ENCODE measurements at places on chromosomes 1 and 21.

- no peak for DNase-seq
Observed at GRCh38 chr1:214859647-214860046, 222.9 kb upstream of the KCNK2 start.

GRCh38 chr1:201861448-201861847 lies 27.2 kb upstream of the SHISA4 start:
- no peak for DNase-seq

DNA sequence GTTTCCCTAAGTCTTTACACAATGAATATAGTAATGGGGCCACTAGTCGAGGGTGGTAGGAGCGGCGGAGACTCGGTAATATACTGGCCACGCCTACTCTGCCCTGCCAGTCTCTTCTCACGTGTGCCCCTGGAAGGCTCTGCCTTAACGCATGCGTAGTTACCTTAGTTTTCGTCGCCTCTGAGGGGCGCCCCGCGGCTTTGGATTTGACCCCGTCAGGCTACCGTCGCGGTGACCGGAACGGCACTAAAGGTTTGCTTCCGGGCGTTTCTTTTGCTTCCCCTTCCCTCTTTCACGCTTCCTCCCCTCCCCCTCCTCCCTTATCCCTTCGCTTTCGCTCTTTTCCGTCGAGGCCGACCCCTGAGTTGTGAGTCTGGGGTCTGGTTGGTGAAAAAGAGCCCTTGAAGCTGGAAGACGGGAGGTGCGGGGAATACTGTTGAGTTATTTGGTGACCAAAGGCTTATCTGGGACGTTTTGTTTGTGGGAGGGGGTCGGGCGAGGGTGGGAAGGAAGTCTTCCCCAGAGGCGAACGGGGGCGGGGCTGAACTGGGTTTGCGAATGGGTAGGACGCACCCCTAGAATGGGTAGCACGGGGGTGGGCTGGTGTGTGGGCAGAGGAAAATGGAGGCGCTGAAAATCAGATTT lies at the start of gene SETDB1:
Gene SETDB1 (plus strand): TSS at position 267 of the 645 bp plus-strand sequence. CDS start 1,352 bp downstream, outside the sequence.
- DNase-seq = peak; percentile 99

GRCh38 chr1:46442317-46443161 lies 47.1 kb upstream of the DMBX1 start:
- no peak for DNase-seq

- DNase-seq = peak; percentile 9
Observed at GRCh38 chr1:20574686-20575540, 14.0 kb upstream of the CDA start.

DNA sequence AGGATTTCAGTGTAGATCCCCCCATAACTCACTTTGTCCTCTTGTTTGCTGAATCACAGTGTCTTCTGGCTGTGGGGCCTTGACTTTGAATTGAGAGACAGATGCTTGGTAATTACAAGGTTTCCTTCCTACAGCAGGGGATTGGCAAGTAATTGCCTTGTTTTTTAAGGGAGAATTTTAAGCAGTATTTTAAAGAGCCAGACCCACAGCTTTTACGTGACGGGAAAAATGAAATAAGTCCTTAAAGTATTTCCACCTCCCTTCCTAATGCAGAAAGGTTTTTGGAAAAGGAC lies 41.0 kb downstream of the PGBD5 start:
- no peak for DNase-seq

DNA sequence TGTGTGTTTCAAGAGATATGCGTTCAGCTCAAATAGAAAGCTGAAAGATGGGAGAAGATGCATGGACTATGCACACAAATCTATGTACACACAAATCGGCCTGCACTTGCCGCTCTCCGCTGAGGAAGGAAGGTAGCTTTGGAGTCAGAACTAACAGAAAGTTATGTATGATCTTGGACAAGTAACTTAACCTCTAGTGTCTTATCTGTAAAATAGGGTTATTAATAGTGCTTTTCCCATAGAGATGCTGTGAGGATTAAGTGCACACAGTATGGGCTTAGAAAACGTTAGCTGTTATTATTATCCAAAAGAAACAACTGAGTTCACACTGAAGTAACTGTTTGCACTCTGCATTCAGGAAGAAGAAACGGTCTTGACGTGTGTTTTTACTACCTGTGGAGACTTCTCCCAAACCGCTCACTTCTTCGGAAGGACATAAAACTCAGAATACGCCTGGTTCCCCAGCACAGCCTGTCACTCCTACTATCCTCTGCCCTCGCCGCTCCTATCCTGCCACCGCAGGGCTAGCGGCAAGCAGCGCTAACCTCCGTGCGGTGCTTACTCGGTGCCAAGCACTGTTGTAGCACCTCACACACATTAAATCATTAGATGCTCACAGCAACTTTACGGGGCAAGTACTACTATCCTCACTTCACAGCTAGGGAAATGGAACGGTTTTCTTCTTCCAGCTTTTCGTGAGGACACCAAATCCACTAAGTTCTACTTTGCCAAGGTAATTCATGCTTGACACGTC lies 1.3 kb downstream of the TGFBR3 start:
- no peak for DNase-seq

GRCh38 chr1:231951374-231951773 lies 324.8 kb downstream of the DISC1 start:
- no peak for DNase-seq

DNA sequence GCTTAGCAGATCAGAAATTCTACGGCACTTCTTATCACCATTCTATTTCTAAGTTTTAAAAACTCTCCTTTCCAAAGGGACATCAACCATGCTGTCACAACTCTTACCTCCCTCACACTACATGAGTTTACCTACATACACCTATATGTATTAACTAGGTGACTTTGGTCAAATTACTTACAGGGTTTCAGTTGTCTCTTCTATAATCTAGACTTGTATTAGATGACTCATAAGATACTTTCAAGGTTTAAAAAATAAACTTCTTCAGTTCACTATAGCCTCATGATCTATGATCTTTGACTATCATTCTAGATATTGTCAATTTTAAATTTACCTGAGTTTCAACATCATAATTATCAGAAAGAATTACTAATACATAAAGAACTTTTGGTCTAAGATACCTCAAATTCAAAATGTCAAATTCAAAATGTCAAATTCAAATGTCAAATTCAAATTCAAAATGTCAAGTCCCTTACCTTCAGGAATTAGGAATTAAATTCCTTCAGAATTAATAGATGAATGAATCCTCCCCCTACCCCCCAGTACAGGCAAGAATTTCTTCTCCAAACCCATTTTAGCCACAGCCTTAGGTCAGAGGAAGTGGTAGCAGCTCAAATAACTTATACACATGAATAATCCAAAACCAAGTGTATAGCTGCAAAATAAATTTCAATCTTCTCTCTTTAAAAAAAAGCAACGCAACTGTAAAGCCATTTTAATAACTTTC lies 31.1 kb downstream of the OTUD7B start:
- no peak for DNase-seq

DNA sequence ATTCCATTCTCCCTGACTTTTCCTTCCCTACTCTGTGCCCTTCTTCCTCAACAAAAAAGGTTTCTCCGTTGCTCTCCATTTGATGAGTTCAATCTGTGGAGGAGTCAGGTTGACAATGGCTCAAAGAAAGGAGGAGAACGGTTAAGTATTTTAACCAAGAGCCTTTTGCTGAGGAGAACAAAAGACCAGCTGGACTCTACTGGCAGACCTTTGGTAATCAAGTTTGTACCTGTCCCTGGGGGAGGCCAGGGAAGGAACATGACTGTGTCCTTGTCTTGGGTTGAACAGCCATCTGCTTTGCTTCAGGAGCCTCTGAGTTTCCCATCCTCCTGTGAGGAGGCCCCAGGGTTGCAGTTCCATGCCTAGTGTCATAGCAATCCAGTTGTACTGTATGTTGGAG lies 29.9 kb downstream of the TTF2 start:
- no peak for DNase-seq

DNA sequence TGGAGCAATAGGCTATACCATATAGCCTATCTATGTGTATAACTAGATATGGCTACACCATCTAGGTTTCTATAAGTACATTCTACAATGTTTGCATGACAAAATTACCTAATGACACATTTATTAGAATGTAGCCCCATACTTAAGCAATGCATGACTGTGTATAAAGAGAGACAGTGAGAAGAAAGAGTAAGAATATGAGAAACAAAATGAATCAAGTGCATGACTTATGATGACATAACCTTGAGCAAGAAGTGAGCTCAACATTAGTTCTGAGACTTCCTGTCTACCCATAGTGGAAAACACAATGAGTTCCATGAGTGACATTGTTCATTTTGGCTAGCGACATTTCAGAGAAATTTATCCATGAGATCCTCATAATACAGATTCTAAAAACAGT lies 10.1 kb downstream of the SLC44A5 start:
- DNase-seq = no peak

GRCh38 chr1:11537380-11537764 lies 58.4 kb downstream of the DISP3 start:
- DNase-seq = no peak

GRCh38 chr1:10033359-10033845 lies 644 bp downstream of the UBE4B start:
- DNase-seq = no peak

DNA sequence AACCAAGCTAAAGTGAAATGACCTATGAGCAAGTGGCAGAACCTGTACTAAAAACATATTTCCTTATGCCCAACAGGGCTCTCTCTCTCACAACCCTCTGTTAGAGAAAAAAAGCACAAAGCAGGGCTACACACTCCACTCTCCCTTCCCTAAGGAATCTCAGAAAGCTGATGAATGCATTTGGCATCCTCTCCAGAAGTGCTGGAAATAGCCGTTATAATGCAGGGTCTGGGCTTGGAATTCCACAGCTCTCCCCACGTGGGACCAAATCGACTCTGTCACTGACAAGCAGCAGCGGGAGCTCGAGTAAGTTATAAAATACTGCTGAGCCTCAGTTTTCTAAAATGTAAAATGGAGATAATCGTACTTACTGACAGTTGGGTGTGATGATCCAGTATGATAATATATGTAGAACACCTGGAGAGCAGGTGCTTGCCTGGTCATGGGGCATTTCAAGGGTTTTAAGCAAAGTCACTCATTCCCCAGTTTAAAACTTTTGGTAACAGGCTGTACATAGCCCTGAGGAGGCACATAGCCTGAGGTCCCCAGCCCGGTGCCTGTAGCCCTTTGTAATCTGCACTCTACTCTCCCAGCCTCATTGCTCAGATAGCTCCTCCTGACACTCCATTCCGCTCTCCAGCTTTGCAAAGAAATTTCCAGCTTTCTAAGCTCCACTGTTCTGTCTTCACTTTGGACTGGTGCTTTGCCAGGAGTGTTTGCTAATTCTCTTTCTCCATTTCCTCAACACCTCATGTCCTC lies 175.6 kb upstream of the DAB1 start:
- no peak for DNase-seq

GRCh38 chr1:240803151-240803550 lies 191.2 kb upstream of the GREM2 start:
- no peak for DNase-seq

DNA sequence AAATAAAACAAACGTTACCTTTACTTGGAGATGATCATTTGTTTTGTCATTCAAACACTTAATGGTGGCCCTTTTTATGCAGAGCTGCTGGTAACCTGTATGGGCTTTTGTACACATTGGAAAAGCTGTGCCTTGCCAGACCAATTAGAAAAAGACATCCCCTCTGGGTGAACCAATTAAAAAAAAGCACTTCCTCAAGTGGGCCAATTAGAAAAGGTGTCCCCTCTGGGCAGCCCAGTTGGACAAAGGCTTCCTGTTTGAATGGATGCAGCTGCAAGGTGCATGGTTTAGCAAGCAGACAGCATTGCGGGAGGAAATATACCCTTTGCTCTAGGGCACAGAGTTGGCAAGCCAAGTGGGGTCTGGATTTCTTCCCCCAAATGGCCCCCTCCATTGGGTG lies 21.6 kb downstream of the HUNK start:
- DNase-seq = no peak

DNA sequence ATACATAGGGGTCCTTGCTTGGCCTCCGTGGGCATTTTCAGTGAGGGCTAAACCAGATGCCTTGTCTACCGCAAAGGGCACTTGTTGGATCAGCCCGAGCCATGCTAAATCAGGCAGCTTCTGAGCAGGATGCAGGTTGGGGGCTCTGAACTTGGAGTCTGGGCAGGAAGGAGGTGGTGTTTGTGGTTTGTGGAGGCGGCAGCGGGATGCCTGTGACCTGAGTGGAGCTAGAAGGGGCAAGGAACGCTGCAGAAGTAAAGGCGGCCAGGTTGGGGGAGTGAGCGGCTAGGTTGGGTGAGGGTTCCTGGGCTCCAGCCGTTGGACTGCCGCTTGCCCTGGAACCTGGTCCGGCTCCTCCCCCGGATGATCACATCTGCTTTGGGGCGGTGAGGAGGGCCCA lies 183.9 kb downstream of the CAMTA1 start:
- no peak for DNase-seq

DNA sequence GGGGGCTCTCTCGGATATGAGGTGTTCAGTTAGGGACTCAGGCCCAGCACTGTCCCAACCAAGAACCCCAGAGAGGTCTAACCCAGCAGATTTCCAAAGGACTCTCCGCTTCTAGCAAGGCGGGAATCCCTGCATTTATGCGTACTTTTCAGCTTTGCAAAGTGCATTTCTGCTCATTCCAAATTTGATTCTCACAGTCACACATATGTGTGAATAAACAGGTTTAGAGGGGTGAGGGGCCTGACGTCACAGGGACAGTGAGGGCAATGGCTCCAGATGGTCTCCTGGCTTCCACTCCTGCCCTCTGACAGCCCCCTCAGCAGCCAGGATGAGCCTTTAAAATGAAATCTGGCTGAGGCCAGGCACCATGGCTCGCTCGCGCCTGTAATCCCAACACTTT lies 921 bp upstream of the ECE1 start:
- no peak for DNase-seq
